ENCODE measurements at places on chromosomes 11 and 22.

GRCh38 chr22:46672731-46673130 lies 52.5 kb downstream of the GRAMD4 start:
- no peak for DNase-seq

DNA sequence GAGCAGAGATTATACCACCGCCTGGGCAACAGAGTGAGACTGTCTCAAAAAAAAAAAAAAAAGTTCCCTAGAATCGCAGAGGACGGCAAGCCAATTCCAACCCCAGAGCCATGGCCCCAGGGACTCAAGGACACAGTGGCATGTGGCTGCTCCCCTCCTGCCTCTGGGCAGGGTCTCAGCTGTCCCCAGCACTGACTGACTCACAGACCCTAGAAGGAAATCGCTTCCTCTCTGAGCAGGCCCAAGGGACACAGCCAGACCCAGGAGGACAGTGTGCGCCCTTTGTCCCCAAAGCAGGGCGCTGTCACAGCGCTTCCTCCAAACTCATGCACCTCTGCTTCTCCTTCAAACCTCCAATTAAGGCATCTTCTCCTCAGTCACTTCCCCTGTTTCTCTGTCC lies 2.3 kb downstream of the PACSIN3 start:
- DNase-seq: no peak

DNA sequence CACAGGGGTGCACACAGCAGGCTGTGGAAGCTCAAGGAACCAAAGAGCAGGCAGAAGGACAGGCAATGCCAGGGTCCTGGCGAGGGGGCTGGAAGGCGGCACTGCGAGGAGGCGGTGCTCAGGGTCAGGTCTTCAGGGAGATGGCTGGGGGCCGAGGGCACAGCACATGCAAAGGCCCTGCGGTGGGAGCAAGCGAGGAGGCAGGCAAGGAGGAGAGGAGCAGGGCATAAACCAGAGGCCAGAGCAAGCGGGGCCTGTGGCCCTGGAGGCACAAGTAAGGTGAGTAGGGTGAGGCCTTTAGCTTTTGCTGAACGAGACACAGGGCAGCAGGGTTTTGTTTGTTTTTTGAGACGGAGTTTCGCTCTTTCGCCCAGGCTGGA lies 126.9 kb downstream of the ARHGAP8 start:
- no peak for DNase-seq

DNA sequence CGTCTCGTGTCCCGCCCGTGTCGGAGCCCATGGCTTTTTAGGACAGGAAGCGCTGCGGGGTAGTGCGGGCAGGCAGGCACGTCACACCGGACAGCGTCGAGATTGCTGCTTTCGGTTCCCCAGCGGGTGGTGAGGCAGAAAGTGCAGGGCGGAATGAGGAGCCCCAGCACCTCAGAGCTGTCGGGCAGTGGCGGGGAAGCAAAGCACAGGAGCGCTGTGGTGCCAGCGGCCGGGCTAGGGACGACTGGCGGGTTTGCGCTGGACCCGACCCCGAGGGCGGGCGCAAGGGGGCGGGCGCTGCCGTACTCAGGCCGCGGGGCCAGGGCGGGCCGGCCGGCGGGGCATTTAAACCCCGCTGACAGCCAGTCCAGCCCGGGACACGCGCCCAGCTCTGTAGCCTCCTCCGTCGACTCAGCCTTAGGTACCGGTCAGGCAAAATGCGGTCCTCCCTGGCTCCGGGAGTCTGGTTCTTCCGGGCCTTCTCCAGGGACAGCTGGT lies at the start of gene SLC37A2:
TSS of gene SLC37A2 (plus strand) at position 375 of the 498 bp plus-strand sequence. CDS start at position 438, 63 bp downstream.
- peak; percentile 17 for DNase-seq

- no peak for DNase-seq
Measured at GRCh38 chr22:25282346-25282670, 62.9 kb downstream of the CRYBB2 start.

Data from right renal cortex interstitium (tissue), 3 donors.